ENCODE measurements at places on chromosomes 16 and 17.

GRCh38 chr17:36869441-36869840 is 67.8 kb upstream of the LHX1 start:
- no peak for DNase-seq

DNA sequence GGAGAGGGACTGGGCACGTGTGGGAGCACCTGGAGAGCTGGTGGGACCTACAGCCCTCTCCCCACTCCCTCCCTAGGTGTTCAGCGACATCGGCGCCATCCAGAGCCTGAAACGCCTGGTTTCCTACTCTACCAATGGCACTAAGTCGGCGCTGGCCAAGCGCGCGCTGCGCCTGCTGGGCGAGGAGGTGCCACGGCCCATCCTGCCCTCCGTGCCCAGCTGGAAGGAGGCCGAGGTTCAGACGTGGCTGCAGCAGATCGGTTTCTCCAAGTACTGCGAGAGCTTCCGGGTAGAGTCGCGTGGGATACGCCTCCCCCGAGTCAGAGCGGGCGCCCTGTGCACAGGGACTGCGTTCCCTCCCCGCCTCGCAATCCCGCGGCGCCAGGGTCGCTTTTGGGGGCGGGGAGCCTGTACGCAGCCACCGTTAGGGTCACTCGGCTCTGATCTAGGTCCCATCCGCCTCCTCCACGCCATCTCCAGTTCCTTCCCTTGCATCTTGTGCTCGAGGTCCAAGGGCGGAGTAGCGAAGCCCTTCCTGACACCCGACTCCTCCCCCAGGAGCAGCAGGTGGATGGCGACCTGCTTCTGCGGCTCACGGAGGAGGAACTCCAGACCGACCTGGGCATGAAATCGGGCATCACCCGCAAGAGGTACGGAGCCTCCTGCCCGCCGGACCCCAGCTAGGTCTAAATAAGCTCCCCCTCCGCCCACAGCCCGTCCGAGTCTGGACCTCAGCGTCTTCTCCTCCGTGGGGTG is 13.0 kb downstream of the SARM1 start:
- DNase-seq = no peak

GRCh38 chr16:64398793-64399192 is 723.1 kb downstream of the CDH11 start:
- DNase-seq = no peak

DNA sequence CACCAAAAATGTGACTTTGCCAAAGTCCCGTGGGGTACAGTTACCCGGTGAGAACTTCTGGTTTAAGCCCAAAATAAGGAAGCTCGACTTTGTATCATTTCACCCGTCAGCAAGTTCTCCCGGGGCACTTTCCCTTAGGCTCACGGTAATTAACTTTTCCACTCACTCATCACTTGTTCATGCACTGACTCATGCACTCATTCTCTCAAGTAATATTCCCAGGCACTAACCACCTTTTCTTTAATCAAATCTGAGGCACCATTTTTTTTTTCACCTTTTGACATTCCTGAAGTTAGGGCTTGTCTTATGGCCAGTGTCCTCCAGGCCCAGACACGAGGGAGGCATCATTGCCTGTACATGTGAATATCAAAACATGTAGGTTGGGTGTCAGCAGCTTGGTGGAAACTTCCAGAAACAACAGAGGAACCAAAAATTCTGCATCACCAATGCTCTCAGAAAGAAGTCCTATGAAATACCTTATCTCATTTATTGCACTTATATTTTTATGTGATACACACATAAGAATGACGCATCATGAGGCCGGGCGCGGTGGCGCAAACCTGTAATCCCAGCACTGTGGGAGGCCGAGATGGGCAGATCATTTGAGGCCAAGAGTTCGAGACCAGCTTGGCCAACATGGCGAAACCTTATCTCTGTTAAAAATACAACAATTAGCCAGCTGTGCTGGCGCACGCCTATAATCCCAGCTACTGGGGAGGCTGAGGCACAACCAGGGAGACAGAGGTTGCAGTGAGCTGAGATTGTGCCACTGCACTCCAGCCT is 36.1 kb upstream of the ATP2C2 start:
- DNase-seq = no peak

- DNase-seq = no peak
These were observed 5.0 kb downstream of the SLC5A2 start for GRCh38 chr16:31487720-31488467.

DNA sequence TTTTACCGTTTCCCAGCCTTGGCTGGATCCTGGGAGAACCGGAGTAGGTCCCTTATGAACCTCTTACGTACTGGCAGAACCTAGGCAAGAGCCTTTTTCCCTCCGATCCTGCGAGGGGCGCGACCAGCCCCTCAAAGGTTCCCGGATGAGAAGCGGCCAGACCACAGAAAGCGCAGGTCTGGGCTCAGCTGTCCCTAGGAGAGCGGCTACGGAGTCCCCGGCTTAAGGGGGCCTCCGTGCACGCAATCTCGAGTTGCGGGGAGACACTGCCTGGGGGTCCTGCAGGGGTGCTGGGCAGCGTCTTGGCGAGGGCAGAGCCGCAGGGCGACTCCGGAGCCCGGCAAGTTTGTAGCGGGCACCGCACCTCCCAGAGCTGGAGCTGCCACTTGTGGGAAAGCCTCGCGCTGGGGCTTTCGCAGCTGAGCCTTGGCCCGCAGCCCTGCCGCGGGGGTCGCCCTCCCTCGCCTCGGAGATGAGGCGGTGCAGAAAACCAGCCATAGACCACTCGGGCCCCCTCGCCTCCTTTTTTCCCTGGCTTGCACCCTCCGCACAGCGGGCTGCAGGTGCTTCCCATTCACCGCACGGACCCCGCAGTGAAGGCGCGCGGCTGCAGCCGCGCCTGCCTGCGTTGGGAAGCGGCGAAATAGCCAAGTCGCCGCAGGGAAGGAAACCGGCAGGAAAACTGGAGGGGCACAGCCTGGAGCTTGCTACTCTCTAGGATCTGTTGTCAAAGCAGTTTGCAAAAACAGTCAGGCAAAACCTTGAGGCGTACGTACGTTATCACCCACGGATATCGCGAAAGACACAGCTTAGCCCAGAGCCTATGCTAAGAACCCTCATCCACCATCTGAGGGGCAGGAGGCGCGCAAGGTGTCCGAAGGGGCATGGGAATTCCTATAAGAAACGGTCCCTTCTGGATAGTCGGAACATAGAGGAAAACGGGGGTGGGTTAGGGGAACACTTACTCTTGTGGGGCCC is 834 bp downstream of the CDH8 start:
- no peak for DNase-seq

DNA sequence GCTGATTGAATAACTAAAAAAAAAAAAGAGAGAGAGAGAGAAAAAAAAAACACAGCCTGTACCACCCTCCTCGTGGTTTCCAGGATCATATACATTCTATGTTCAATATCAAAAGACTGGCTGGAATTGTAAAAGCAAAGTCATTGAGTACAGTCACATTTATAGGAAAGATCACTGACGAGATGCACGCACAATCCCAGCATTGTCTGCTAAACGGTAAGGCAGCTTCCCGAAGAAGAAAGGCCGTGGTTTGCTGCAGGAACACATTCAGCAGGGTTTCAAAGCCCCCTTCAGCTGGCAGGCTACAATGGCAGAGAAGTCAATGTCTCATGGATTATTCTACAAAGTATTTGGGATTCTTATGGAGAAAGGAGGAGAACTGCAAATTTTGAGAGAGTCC is 9.3 kb downstream of the NQO1 start:
- no peak for DNase-seq

DNA sequence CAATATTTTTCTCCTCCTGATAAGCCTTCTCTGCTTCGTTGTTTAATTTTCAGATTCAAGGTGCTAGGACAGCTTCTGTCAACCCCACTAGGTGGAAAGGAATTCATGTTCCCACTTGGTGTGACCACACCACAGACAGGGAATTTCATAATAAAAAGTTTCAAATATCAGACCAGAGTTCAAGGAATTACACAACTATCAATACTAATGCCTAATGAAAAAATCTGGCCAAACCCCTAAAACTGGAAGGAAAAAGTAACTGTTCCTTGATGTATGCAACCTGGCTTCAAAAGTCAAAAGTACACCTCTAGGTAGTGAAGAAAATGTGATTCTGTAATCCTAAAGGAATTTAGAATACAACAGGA is 87.8 kb upstream of the CORO6 start:
- no peak for DNase-seq

GRCh38 chr16:87806641-87807546 is 41.1 kb upstream of the KLHDC4 start:
- DNase-seq = peak; percentile 90

DNA sequence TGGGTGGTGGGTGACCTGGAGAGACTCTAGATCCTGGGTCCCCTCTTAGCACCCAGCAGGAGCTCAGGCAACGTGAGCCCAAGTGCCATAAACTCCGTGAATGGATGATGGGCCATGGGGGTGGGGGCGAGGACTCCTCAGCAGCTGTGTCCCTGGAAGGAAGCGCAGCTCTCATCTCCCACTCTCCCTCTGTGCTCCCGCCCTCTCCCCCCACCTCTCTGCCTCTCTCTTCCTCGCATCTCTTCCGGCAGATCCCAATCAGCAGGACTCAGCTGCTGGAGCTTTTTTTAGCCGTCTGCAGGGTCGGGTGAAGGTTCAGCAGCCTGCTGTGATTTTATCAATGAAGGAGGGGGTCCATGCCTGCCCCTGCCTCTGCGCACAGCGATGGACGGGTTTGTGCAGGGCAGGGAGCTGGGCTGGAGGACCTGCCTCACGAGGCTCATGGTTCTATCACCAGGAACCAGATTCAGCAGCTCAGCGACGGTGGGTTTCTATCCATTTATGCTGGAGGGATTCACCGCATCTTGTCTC is 8.3 kb downstream of the CCR7 start:
- no peak for DNase-seq

GRCh38 chr16:50974438-50975036 is 176.5 kb downstream of the SALL1 start:
- DNase-seq = no peak

Data from fibroblast of the conjunctiva (primary cell).